ENCODE measurements at places on chromosomes 6 and 20.

DNA sequence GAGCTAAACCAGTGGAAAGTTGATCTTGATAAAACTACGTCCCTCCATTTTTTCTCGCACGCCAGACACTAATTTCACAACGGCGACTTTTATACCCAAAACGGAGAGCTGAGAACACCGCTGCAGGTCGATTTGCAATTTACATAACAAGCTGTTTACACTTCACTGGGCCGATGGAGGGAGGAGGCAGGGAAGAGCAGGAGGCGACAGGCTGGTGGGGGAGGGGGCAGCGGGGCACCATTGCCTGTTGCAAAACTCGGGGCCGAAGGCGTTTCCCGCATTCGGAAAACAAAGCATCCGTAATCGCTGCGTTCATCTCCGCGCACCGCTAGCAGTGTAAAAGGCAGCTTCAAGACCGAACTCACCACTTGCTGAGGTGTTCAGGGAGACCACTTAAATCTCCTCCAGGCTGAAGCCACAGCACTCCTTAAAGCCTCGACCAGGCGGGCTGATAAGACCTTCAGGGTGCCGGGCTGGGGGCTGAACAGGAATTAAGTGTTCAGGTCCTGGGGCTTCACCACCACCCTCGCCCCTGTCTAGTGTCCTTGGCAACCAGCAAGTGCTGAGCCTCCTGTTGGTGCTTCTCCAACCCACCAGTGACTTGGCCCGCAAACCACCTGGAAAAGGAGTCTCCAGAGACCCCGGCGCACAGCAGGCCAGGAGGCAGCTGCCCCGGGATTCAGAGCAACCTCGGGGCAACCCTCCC lies 2.0 kb upstream of the FOXC1 start:
- no peak for DNase-seq

DNA sequence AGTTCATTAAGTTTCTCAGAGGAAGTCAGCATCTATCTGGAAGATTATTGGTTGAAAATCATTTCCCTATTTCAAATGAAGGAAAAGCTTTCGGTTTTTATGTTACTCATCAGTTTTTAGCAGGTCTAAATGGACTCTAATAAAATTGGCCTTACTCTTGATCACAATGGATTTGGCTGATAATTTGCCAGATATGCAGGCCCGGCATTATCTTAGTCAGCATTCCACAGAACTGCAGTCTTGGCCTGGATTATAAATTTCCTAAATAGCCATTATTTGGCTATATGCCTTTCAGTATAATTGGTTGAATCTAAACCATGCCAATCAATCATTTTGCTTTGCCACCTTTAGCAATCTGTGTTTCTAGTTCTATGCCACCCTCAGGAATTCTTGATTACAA lies 91.7 kb upstream of the KCNQ5 start:
- no peak for DNase-seq

GRCh38 chr20:57790176-57790575 lies 80.4 kb upstream of the PMEPA1 start:
- DNase-seq, result no peak

GRCh38 chr6:105121981-105122380 lies 57.8 kb downstream of the POPDC3 start:
- DNase-seq, result no peak

GRCh38 chr6:65399355-65400084 lies 307.5 kb downstream of the EYS start:
- no peak for DNase-seq

GRCh38 chr6:134814076-134814695 lies 135.7 kb downstream of the ALDH8A1 start:
- no peak for DNase-seq

GRCh38 chr20:44020406-44021148 lies 105.9 kb downstream of the TOX2 start:
- no peak for DNase-seq

DNA sequence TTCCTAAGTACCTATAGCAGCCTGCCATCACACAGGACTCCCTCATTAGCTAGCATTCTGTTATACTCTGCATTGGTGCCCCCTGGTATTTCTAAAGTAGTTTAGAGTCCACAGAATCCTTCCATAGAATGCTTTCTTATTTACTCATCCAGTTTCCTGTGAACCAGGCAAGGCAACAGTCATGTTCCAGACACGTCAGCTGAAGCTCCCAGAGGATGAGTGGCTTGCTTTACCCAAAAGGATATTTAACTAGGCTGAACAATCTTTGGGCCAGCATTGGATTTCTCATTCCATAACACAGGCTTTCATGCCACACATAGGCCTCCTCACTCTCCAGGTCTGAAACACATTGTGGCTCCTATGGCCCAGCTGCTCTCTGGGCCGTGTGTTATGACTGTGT lies 203.8 kb upstream of the MAP3K7 start:
- no peak for DNase-seq

DNA sequence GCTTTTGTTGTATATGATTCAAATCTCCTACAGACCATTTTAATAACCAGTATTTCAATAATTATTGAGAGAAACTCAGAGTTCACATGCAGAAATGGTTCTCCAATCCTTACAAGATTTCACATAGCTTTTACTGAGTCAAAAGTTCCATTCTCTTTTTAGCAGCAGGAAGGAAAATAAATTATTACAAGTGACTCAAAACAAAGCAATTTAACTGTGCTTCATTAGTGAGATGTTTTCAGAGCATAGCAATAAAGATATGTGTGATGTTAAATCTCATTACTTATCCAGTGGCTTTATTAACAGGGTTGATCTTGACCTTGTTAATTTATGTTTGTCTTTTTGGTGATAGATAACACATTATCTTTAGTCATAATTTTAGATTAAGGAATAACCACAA lies 22.0 kb downstream of the KIF13A start:
- no peak for DNase-seq

- DNase-seq, result no peak
Measured at GRCh38 chr6:169800668-169801395, 49.4 kb downstream of the ERMARD start.

GRCh38 chr6:35492974-35493284 lies 4.0 kb downstream of the TEAD3 start:
- DNase-seq, result no peak

GRCh38 chr20:43285170-43285569 lies 95.5 kb upstream of the PTPRT start:
- no peak for DNase-seq

DNA sequence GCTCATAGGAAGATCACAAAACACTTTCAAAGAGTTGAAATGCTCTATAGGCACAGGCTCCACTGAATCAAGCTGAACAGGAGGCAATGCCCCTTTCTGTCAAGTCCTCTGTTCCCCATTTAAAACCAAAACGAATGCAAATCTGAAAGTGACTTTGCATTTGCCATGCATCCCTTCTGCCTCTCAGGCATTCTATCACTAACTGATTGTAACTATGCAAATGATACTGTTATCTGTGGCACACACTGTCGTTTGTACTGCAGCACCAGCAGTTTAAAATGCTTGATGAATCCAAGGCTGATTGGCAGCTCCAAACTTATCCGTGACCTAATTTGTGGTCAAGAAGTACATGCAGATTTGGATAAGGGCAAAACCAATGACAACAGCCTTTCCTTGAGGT lies 1067.5 kb upstream of the MAP3K7 start:
- no peak for DNase-seq

DNA sequence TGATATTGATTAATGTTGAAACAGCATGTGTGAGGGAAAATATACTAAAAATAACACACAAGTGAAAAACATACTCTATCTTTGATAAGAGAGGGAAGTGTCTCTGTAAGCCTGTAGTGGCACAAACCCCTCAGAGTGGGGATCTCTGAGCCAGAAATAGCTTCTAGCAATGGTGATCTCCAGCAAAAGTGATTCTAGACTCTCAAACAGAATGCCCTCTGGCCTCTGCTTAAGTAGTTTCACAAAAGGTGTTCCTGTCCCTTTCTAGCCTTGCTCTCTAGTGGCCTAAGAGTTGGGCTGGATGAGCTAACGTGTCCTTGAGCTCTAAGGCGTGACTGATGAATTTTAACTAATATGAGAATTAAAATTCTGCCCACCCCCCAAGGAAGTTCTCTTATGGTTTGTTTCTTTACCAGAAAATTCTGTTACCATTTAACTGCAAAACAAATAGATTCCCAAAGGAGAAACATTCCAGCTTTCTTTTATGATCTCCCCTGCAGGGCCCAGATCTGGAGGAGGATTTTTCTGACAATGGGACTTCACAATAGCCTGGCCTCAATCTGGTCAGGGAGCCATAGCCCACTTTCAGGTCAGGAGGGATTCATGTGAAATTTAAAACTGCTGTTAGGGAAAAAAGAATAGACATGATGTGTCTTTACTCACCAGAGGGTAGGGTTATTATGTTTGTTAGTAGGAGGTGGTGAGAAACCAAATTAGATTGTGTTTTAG lies 182.5 kb upstream of the LAMP5 start:
- DNase-seq, result no peak

- DNase-seq, result no peak
Measured at GRCh38 chr6:56999049-56999448, 44.1 kb downstream of the BEND6 start.

DNA sequence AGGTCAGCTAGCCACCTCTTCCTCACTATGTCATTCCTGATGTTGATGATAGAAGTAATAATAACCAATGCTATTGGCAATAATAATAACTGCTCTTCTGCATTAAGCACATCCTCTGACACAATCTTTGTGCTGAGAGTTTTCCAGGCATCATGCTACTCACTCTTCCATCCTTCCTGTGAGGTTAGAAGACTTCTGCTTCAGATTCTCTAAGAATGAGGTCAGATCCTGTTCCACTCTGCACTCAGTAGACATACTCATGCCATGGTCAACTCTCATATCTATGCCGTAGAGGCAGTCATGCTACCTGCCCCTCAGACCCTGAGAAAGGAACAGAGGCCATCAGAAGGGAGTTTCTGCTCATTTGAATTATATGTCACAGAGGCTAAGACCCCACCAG lies 98.1 kb upstream of the TOP1 start:
- DNase-seq, result no peak

DNA sequence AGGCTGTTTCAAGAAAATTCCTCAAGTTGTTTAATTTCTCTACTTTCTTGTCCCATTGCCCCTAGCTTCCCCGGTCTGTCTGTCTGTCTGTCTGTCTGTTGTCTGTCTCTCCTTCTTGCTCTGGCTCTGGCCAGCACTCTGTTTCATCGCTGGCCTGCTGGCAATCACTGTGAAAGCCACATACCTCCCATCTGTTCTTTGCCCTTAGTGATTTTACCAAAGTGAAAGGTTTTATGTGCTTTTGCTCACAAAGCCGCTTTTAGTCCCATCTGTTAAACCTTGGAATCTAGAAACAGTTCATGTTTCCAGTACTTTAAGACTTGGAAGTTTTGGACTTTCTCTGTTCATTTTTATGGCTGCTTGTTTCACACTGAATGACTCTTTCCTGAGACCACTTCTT lies 87.8 kb upstream of the EXOC2 start:
- DNase-seq, result no peak

DNA sequence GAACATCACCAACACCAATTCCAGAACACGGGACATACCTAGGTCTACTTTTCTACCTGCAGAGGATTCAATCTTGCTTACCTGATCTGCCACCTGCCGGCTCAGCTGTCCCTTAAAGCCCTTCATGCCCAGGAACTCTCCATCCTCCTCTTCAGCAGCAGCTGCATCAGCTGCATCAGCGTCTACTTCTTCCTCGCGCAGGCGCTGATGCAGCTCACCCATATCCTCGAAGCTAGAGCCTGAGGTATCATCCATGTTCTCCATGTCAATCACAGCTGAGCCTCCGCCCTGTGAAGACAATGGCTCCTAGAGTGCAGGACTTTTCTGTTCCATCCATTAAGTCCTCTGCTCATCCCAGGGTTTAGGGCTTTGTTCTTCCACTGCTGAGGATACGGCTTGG lies 918 bp downstream of the YIPF3 start:
- no peak for DNase-seq

DNA sequence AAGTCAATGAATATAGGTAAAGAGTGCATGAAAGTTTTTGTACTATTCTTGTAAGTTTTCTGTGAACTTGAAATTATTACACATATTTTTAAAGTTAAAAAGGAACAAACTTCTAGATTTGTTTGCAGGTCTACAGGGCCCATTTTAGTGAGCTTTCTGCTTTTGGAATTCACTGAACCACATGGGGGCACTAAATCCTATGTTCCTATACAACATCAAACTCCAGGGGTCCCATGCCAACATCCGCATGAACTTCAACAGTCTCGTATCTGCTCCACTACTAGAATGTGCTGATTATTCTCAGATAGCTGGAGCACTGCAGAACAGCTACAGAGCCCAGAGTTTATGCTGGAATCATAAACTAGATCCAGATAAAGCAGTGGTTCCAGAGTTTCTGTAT lies 347.9 kb upstream of the SPTLC3 start:
- no peak for DNase-seq

- DNase-seq, result no peak
Measured at GRCh38 chr6:3032986-3033385, 33.3 kb downstream of the NQO2 start.

- DNase-seq, result no peak
Measured at GRCh38 chr6:39886871-39887270, 47.4 kb downstream of the MOCS1 start.

GRCh38 chr6:73233048-73233447 lies 7.8 kb upstream of the KHDC1L start:
- no peak for DNase-seq

DNA sequence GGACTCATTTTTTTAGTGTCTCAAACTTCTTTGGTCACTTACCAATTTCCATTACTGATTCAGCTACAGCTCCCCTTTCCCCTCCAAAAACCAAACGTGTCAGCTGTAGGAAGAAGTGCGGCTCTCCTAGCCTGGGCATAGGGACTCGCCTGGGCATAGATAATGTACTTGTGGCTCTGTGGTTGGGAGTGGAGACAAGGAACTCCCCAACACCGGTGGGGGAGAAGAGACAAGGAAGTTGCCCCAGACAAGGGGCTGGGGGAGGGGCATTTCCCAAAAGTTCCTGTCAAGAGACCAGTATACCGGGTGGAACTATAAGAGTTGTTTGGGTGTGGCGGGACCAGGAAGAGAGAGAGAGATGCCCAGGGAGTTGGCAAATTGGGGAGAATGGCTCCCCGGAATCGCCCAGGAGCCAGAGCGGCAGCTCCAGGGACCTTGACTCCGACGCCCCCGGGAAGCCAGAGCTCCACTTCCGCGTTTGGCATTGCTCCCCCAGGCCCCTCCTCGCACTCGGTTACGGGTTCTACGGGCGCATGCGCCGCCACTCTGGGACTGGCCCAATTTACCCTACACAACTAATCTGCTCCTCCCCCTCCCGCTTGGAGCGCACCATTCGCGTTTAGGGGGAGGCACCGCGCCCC lies 871 bp upstream of the ZFAND3 start:
- DNase-seq, result peak; percentile 82

DNA sequence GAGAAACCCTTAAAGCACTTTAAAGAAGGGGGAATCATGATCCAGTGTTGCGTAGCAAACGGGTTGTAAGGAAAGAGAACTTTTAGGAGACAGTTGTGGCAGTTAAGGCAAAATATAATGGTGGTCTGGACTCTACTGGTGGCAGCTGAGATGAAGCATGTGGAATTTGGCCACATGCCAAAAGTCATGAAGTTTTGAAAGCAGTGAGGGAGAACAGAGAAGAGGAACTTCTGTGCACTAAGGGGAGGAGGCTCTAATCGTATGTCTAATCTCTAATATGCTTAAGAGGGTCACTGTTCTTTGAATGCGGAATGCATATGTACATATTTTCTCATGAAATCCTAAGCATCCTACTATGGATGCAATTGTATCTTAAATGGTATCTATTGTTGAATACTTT lies 91.5 kb downstream of the RIMS1 start:
- DNase-seq, result no peak

GRCh38 chr6:16681260-16681873 lies 79.9 kb downstream of the ATXN1 start:
- no peak for DNase-seq

- no peak for DNase-seq
Measured at GRCh38 chr6:105806486-105806920, 279.6 kb upstream of the PRDM1 start.

- DNase-seq, result no peak
Measured at GRCh38 chr6:166119116-166119911, 48.3 kb downstream of the TBXT start.

All from T-helper 2 cell (primary cell).